ENCODE measurements at places on chromosomes 1 and 21. TPM values are rescaled to one million over a fixed set of nuclear protein-coding genes. Genes with fewer than 3 reads are reported as not detected.

LAMB3 gene
- total RNA-seq, result 5.9 TPM

INSRR gene
- not detected for total RNA-seq

RHCE gene
- total RNA-seq, result 0.27 TPM

- peak; percentile 86 for DNase-seq
Measured at GRCh38 chr21:33981391-33982101, 65.9 kb upstream of the ATP5PO start.

- no peak for DNase-seq
Measured at GRCh38 chr1:93223023-93223675, 42.6 kb downstream of the CCDC18 start.

- DNase-seq, result no peak
Measured at GRCh38 chr1:22722901-22723550, 12.4 kb downstream of the EPHB2 start.

- DNase-seq, result peak; percentile 86
Measured at GRCh38 chr1:115433483-115433882, 95.4 kb upstream of the NGF start.

GRCh38 chr1:43392702-43393101 lies 3.0 kb downstream of the SZT2 start:
- DNase-seq, result no peak

DNA sequence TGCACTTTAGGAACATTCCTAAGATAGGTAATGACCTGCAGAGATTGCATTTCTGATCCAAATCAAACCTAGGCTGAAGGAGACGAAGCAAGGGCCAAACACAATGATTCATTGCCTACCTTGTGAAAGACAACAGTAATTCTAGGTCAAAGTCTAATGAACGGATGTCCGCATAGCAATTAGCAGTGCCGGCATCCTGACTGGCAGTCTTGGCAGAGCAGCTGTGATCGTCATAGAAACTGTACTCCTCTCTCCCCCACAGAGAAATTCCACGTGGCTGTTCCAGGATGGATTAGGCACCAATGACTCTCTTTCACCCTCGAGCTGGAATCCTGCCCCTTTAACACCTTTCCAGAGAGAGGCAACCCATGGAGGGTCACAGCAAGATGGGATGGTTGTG lies 28.9 kb upstream of the VAV3 start:
- DNase-seq, result no peak

DNA sequence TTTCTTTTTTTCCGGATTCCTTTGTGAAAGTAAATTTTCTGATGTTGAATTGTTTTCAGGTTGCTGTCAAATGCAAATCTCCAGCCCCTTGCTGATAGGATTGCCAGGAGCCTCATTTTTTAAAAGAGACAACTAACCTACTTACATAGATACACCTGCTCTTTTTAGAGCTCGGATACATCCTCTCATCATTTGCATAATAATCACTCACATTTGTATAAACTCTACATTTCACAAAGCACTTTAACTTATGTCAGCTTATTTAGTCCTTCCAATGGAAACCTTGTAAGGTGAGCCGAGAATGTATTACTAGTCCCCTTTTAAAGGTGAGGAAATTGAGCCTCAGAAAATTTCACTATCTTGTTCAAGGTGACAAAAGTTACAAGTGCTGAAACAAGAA lies 84.8 kb downstream of the KCTD3 start:
- DNase-seq, result no peak

DNA sequence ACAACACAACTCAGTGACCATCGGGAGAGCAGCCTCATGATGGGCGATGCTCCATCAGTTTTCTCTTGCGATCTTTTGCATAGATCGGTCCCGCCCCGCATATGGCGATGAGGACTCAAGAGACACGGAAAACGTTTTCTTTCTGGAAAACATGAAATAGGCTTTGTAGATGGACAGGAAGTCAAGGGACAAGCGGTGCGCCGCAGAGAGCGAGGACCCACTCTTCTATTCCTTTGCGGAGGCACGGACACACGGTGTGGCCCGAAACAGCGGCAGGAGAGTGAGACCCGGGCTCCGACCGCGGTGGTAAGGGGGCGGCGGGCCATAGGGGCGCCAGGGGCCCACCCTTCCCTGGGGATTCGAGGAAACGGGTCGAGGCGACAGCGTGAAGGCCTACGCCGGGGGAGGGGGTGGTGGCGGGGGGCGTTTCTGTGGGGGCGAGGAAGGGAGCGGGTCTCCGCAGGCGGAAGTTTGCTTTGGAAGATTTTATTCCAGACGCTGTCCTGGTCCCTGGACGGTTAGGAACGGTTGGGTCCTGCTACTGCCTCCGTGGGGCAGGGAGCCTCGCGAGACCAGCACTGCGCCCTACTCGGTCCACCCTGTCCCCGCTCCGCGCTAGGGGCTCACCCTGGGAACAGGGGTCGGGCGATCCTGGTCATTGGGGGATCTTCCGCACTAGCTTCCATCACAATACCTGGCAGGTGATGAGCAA lies 796 bp upstream of the TDRKH start:
- DNase-seq, result no peak

DNA sequence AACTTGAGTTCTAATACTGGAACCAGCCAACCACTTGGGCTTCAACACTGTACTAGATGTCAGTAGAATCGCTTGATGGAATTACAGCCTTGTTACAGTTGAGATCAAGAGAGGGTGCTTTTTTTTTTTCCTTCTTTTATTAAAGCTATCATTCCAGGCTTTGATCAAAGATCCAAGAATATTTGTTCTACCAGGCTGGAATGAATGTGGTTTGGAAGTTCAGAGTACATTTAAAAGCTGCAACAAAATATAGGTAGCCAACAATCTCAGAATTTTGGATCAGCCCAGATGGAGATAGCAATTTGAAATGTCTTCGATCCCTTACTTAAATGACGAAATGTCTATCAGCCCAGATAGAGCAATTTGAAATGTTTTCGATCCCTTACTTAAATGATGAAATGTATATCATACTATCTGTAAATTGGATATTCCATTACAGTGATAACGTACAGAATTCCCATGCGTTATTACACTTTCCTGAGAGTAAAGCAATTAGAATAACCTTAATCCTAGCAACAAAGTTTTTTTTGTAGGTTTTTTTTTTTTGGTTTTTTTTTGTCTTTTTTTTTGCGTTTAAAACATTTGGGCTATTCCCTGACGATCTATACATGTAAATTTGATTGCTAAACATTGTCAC lies 3.6 kb downstream of the ZNF281 start:
- no peak for DNase-seq

DNA sequence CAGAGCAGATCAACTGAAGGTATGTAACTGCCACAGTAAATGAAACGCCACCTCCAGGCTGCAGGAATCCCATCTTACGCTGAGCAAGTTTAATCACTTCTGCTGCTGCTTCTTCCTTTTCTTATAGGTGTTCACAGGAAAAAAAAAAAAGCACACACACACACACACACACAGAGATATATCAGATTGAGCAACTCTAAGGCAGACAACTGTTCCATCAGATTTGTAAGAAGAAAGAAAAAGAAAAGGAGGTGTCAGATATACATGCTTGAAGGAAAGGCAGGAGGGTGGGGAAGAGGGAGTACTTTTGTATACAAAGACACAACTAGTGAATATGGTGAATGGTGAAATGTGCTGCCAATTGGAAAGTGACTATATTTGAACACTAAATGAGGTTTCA lies 28.6 kb downstream of the DSTYK start:
- no peak for DNase-seq

- DNase-seq, result peak; percentile 73
Measured at GRCh38 chr1:85617633-85618100, 37.1 kb downstream of the CCN1 start.

- DNase-seq, result peak; percentile 88
Measured at GRCh38 chr1:11012260-11013159, at the start of gene TARDBP. TARDBP (plus strand) TSS chr1:11012654; CDS start chr1:11013728, 1,074 bp downstream.

DNA sequence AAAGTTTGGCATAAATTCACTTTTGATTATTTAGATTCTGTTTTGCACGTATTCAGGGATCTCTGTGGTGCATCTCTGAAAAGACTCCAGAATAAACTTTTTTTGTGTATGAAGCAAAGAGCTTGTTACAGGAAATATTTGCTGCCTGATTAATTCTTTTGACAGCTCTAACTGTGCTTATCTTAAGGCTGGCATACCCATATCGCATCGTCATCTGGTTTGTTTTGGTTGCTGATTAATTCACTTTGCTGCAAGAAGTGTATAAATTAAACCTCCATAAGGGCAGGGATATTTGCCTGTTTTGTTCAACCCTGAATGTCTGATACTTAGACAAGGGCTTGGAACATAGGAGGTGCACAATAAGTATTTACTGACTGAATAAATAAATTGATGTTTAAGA lies 17.5 kb upstream of the DUSP10 start:
- peak; percentile 60 for DNase-seq

DNA sequence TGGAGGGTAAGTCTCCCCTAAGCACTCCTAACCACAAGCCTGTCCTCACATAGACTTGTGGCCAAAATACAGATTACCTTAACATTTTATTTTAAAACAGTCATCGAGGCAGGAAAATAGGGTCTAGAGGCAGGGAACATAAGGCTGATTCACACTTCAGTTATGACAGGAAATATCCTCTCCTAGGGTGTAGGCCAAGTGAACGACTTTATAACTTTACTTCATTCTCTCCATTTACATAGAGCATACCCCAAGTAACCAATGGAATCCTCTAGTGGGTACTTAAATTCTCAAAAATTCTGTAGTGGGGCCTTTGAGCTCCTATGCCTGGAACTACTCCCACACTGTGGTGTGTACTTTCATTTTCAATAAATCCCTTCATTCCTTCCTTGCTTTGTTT lies 113.0 kb downstream of the WDR3 start:
- DNase-seq, result no peak

DNA sequence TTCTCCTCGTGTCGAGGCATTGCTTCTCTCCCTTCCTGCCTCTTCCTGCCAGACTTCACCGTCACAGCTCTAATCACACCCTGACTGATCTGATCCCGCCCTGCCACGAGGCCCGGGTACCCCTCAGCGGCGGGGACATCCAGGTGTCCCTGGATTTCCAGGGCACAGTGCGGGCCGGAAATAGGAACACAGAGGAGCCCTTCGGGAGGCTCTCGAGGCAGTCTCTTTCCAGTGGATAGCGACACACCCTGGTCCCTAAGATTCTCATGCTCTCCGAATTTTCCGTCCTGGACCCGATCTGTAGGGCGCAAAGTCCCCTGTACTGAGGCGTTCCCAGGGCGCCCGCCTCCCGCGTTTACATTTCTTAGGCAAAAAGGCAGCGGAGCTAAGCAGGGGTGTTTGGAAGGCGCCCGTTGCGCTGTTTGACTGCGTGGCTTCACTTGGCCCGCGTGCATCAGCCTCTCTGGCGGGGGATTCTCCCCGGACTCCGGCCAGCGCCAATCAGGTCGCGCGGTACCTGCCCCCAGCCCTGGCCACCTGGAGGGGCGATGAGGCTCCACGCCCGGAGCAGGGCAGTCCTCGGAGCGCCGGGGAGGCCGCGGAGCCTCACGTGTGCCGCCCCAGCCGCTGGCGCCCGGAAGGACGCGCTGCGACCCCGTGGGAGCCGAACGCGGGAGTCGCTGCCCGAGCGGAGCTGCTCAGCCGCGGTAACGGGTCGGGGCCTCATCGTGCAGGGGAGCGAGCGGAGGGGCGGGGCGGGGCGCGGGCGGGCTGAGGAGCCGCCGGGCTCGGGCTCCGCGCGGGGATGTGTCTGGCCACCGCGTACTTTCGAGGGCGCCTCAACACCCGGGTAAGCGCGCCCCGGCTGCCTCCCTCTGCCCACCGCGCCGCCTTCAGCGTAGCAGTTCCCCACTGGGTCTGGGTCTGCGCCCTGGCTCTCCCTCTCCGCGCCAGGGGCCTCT lies at the start of gene FAM163A:
Gene FAM163A, plus strand, starts transcription at position 575 of the 962 bp plus-strand sequence. CDS start 69,807 bp downstream, outside the sequence.
- no peak for DNase-seq

DNA sequence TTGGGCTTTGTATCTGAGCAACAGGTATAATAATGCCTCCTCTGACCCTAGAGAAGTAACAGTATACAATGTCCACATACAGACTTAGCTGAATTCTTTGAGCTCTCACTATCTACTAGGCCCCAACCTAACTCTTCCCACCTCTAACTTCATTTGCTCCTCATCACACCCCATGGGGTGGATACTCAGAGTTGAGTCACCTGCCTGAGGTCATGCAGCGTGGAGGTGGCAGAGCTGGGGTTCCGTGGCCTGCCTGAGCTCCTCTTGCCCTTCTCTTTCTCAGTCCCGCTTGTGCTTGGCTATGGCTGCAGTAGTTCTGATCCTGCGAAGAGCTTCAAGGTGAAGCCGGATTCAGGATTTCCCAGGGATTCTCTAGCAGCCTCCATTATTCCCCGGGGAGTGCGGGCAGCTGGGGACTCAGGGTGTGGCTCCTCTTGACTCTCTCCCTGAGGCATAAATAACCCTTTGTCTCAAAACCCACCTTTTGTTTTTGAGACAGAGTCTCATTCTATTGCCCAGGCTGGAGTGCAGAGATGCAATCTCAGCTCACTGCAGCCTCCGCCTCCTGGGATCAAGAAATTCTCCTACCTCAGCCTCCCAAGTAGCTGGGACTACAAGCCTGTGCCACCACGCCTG lies 29.9 kb upstream of the ACTL8 start:
- DNase-seq, result no peak

Data from fibroblast of the aortic adventitia (primary cell).